ENCODE measurements at places on chromosomes 6 and 20. TPM values are rescaled to one million over a fixed set of nuclear protein-coding genes. Genes with fewer than 3 reads are reported as not detected.

ZNF76 gene
- polyA plus RNA-seq, result 35.8 TPM

SAMD5 gene
- 1.0 TPM for polyA plus RNA-seq

UNC5CL gene
- polyA plus RNA-seq, result 0.68 TPM

ZSCAN23 gene
- 0.48 TPM for polyA plus RNA-seq

WFDC13 gene
- polyA plus RNA-seq, result not detected

TENT5A gene
- polyA plus RNA-seq, result 14.6 TPM

ZBTB46 gene
- polyA plus RNA-seq, result 6.7 TPM

LKAAEAR1 gene
- polyA plus RNA-seq, result 0.41 TPM

KCNQ2 gene
- under 0.01 TPM for polyA plus RNA-seq
